SW 1271 (cell line): ENCODE measurements at places on chromosomes 3 and 15.

DNA sequence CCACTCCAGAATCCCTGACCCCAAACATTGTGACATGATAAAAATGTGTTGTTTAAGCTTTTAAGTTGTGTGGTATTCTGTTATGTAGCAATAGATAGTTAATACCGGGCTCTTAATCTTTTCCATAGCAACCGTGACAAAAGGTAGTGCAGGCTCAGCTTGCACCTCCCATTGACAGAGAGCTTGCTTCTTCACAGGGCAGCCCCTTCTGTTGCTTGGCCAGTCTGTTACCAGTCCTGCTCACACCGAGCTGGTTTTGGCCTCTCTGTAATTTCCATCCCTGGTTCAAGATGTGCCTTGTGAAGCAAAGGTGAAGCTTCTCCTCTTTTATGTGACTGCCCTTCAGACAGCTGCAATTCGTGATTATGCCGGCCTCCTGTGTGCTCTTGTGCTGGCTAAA is 86.9 kb downstream of the CRYGS start:
- DNase-seq, result no peak

- DNase-seq, result peak; percentile 72
Observed at GRCh38 chr15:51622604-51623370, at the start of gene DMXL2. Gene DMXL2, minus strand, starts transcription at chr15:51622771. Its CDS starts 226 bp downstream, at chr15:51622545.

DNA sequence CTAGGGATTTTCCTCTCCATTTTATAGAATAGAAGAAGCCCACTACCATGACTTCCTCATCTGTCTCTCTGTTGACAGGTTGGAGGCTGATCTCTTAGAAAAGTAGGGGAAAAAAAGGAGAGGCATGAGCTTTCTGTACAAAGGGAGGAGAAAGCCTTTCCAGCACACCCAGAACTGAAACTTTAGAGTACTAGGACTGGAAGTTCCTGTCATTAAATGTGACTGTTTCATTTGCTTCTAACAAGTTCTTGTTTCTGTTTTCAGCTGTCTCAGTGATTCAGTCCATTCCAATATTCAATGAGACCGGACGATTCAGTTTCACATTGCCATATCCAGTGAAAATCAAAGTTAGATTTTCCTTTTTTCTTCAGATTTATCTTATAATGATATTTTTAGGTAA is 39.0 kb downstream of the INTS14 start:
- DNase-seq, result no peak

GRCh38 chr3:188266562-188267274 is 112.8 kb downstream of the LPP start:
- DNase-seq, result no peak

DNA sequence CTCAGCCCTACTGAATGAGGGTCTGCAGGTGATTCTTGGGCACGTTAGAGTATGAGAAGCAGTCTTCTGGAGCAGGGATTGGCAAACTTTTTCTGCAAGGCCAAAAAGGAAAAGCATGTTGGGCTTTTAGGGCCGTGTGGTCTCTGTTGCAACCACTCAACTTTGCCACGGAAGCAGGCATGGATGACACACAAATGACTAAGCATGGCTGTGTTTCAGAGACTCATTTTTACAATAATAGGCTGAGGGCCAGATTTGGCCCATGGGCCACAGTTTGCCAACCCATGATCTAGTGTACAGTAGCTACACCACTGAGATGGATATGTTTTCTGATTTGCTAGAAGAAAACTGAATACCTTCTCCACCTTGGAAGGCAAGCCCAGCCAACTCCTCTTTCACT is 66.1 kb upstream of the PRICKLE2 start:
- DNase-seq, result no peak

DNA sequence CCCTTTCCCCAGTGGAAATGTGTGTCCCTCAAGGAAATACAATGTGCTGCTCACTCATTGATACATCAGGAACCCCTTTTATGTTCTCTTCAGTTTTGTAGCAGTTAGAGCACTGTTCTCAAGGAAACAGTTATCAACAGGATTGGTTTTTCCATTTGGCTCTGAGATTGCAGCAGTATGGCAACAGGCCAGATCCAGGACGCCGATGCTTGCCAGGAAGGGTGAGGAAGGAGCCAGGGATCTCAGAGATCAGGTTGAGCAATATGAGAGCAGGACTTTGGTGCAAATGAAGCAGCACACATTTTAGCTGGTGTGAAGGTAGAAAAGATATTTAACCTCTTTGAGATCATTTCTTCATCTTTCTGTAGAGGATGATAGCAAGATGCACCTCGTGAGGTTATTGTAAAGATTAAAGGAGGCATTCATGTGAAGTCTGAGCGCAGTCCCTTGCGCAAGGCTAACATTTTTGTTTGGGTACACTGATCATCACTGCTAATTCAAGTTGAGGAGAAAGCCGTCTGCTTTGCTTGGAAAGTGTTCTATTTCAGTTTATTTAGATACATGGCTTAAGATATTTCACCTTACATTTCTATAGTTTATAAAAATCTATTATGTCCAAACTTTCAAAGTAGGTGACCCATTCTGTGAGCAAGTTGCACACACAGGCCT is 68.5 kb downstream of the KCNH8 start:
- no peak for DNase-seq

- peak; percentile 31 for DNase-seq
Observed at GRCh38 chr15:48925714-48926223, 38.0 kb downstream of the SHC4 start.

DNA sequence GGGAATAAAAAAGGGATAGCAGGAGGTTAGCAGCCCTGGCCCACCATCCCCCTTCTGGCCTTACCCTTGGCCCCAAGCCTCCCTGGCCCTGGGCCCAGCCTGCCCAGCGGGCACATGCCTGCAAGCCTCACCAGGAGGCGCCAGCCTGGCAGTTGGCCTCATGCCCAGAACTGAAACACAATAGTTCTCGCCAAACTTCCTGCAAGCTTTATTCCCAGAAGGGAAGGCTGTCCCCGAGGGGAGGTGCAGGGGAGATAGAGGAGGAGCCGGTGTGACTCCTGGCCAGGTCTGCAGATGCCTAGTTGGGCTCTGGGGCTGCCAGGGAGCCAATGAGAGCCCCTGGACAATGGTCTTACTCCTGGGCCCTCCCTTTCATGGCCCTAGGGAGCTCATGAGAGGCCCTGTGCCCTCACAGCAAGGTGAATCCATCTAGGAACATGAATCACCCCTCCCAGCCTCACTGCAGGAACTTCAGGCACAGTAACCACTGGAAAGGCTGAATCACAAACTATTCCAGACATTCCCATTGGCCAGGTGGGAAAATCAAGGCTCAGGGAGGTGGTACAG is 4.0 kb downstream of the CCDC33 start:
- DNase-seq, result peak; percentile 84

GRCh38 chr15:64426845-64427465 is 33.4 kb upstream of the ZNF609 start:
- DNase-seq, result no peak

DNA sequence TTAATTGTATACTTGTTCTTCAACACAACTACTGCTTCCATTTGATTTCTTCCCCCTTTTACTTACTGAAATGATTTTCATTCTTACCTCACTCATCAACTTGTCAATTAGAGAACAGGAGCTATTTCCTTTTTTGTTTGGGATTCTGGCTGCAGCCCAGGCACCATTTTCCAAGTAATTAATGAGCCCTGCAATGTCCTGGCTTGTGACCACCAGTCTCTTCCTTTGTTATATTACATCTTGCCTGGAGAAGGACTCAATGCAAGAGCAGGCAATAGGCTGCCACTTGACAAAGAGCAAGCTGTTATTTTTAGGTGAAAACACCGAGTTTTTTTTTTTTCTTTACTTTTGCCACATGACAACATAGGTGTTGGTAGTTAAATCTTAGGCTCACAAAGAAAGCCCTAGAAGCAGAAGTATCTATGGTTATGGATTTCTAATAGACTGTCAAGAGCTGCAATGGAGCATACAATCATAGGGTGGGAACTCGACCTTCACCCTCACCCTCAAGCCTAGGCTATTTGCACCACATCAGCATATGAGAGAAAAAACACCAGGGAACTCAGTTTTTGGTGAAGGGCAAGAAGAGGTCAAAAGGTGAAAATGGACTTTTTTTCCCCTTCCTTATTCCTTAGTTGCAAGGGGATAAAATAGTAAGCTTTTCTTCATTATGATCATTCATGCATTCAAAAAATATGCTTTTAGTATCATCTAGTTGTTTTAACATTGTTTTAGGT is 114.9 kb downstream of the TNIK start:
- no peak for DNase-seq

- DNase-seq, result no peak
Observed at GRCh38 chr3:121698476-121698875, 37.8 kb upstream of the HCLS1 start.

DNA sequence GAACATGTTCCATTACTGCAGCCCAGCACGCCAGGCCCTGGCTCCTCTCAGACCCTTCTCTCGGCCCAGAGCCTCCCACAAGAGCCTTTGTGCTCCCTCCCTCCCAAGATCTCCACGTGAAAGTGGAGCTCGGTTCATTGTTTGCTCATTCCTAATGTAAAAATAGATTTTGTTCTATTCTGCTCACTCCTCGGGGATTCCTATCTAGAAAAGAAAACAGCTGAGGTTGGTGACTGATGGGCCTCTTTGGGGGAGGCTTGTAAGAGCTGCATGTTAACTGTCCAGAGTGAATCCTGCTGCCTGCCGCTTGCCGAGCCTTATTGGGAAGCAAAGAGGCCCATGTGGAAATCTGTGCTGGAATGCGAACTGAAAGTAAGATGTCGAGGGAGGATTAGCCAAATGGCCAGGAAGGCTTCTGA is 267.1 kb downstream of the LRTM1 start:
- DNase-seq, result no peak

- no peak for DNase-seq
Observed at GRCh38 chr3:124685481-124685880, 44.8 kb upstream of the UMPS start.

- DNase-seq, result no peak
Observed at GRCh38 chr3:186679151-186679550, 13.3 kb downstream of the HRG start.

DNA sequence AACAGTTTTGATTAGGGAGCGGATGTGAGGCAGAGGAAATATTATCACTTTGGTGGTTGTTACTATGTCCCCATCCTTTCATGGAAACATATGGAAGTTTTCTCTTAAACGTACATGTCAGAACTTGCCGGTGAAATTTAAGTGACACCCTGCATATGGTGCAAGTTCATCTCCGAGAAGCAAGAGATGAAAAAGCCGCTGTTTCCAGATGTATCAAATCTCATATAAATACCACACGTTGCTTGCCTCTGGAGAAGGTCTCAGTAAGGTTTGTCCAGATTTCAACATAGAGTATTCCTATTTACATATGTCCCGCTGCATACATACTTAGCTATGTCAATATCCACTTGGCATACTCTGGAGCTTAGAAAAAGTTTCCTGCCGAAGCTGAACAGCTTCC is 172.2 kb upstream of the ICE2 start:
- DNase-seq, result no peak

DNA sequence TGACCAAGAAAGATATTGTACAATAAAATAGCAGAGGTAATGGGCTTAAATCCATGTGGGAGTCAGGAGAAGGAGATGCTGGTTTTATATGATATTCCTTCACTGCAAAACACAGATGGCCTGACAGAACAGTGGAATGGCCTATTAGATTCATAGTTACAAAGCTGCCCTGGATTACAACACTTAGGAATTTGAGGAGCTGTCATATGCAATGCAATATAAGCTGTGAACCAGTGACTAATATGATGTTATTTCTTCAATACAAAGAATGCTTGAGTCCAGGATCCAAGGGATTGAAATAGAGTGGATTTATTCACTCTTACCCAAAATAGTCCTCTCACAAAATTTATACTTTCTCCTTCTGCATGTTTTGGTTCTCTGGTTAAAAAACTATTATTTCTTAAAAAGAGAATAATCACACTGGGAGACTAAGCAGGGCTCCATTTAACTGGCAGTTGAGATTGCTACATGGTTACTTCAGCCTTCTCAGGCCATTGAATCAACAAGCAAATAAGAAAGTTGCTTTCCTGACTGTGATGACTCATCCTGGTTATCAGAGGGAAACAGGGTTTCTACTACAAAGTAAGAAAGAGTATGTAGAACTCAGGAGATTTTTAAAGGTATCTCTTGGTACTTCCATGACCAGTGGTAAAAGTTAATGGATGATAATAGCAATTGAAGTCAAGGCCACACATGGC is 79.8 kb upstream of the ZPLD1 start:
- peak; percentile 4 for DNase-seq

- DNase-seq, result no peak
Observed at GRCh38 chr3:180782195-180782984, 103.1 kb upstream of the CCDC39 start.

DNA sequence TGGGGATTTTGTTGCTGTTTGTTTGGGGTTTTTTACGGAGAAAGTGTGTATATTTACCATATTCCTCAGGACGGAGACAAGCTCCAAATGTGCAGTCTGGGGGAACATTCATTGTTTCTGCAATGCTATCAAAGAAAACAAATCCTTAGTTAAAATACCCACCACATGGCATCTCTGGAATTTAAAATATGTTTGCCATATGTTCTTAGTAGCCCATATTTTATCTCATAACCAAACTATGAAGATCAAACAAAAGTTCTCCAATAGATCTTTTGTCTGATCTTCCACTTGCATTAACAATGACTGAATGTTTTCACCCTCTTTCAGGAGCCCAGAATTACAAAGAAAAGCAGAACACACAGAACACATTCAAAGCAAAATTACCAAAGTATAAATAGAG is 35.3 kb downstream of the EFHB start:
- no peak for DNase-seq

- DNase-seq, result no peak
Observed at GRCh38 chr3:89025185-89025584, 82.2 kb upstream of the EPHA3 start.

DNA sequence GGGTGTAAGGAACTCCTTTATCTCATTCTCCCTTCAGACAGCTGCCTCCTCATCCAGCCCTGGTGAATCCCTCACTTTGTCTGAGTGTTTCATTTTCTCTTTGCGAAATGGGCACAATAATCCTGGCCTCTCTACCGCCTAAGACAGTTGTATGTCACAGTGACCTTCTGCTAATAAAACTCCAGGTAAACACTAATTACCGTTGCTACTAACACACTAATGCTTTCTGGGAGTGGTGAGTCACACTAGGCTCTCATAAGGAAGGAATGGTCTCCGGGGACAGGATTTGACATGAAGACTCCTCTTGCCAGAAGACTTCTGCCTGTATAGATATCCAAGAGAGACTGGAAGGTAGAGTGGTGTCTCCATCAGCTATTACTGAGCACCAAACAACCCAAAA is 71.7 kb upstream of the SNRK start:
- DNase-seq, result no peak

DNA sequence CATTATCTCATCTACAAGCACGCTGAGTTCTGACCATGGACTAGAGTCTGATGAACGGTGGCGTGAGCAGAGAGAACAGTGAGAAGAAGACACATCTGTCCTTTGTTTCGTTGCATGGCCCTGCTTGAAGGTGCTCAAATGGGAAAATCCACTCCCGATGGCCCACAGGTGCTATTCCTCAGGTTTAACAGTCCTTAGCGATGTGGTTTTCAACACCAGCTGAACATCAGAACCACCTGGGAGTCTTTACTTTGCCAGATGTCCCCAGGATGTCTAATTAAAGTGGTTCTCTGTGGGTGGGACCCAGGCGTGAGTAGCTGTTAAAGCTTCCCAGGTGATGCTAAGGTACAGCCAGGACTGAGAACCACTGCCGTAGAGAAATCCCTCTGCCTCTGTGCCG is 13.0 kb downstream of the ADAMTS17 start:
- DNase-seq, result no peak
